Fibroblast of skin of left biceps (primary cell): ENCODE measurements at places on chromosomes 5 and 9.
A peak's percentile ranks its signal among the peaks of the same experiment; 100 is the strongest.

GRCh38 chr9:76905791-76906646 is at the start of gene PRUNE2:
TSS of gene PRUNE2 (minus strand) at chr9:76906114. CDS start at chr9:76905963, 151 bp downstream.
- peak; percentile 48 for DNase-seq

GRCh38 chr9:38316166-38316780 is 76.2 kb upstream of the ALDH1B1 start:
- DNase-seq = no peak

- no peak for DNase-seq
Measured at GRCh38 chr5:117812861-117813260, 1175.5 kb downstream of the DTWD2 start.

GRCh38 chr9:137786511-137786920 is 91.1 kb upstream of the CACNA1B start:
- no peak for DNase-seq

- no peak for DNase-seq
Measured at GRCh38 chr5:176360894-176361436, 599 bp downstream of the KIAA1191 start.

DNA sequence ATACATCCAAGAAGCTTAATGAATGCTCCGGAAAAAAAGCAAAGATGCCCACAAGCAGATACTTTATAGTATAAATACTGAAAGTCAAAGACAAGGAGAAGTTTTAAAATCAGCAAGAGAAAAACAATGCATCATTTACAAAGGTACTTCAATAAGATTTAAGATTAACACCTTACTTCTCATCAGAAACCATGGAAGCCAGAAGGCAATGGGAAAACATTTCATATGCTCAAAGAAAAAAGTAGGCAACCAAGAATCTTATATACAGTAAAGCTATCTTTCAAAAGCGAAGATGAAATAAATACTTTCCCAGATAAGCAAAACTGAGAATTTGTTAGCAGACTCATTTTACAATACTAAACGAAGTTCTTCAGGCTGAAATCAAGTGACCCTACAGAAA is 51.1 kb downstream of the ABHD17B start:
- no peak for DNase-seq

DNA sequence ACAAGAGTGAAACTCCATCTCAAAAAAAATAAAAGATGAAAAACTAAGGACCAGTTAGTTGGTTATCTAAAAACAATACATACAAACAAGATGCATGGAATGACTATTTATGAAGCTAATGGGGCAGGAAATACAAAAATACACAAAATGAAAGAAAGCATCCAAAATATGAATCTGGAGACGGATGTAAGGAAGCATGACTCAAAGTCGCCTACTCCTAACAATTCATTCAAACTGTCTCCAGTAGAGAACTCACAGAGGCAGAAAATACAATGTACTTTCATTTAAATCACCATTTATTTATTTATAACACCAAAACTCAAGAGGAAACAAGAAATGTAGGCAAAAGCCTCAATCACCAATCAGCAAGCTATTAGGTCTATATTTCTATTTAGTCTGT is 68.4 kb downstream of the SCAI start:
- no peak for DNase-seq

GRCh38 chr9:130699047-130699446 is 5.5 kb downstream of the EXOSC2 start:
- DNase-seq = no peak

DNA sequence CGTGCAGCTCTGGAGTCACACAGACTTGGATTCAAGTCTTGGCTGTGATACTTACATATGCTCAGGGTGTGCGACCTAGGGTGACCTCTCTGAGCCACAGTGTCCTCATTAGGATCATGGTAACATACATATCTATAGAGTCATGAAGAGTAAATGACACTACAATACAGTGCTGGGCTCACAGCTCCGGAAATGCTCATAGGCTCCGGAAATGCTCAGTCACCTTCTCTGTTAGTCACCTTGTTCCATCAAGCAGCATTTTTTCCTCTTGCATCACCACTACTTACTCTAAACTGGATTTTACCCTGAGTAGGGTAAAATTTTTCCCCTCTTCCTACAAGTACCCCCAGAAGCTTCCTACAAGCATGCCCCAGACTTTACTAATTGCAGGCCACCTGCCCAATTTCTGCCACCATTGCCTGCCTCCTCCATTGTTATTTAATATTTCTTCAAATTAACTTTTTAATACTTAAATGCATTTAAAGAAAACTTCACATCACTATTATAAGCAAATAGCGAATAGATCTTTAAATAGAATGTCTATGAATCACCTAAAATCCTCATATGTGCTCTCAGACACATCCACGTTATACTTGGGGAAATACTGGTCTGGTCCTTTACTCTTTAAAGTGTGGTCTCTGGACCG is 147.6 kb upstream of the SPRY4 start:
- DNase-seq = peak; percentile 70

DNA sequence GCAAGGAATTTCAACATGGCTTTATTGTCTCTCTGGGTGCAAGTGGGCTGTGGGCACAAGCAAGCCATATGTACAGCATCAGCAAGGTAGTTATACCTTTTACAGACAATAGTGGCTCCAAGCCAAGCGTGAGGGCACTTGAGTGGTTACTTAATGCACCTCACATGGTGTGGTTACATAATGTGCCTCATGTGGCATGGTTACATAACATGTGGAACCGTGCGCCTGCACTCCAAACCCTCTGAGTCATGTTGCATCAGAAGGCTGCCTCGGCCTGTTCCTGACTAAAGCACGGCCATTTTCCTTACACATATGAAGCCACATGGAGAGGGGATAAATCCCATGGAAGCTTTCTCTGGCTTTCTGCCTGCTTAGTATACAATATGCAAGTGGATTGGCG is 150.9 kb downstream of the OSTF1 start:
- DNase-seq = no peak

GRCh38 chr5:165881259-165881658 is 2375.8 kb downstream of the MAT2B start:
- DNase-seq = no peak
